SK-N-SH treated with all-trans-retinoic acid at 6 μM for 48 hours (cell line): ENCODE measurements at places on chromosomes 2 and 18.

GRCh38 chr18:36128907-36129299 is 237 bp downstream of the SLC39A6 start:
- ATAC-seq, result peak; percentile 37

DNA sequence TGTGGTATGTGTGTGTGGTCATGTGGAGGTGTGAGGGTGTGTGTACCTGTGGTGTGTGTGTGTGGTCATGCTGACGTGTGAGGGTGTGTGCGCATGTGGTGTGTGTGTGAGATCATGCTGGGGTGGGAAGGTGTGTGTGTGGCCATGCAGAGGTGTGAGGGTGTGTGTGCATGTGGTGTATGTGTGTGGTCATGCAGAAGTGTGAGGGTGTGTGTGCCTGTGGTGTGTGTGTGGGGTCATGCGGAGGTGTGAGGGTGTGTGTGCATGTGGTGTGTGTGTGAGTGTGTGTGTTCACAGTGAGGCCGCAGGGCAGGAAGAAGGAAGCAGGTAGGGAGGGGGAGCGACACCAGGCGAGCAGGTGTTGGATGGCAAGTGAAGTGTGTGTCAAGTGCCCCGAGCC is 259.0 kb downstream of the LOXHD1 start:
- ATAC-seq, result no peak

- no peak for ATAC-seq
Observed at GRCh38 chr2:101270700-101271259, 18.1 kb downstream of the CNOT11 start.

GRCh38 chr18:80201739-80202138 is 45.6 kb downstream of the PARD6G start:
- ATAC-seq, result no peak

GRCh38 chr2:223019987-223020717 is 31.8 kb upstream of the KCNE4 start:
- ATAC-seq, result no peak

GRCh38 chr2:207332480-207333212 is 166.9 kb upstream of the KLF7 start:
- no peak for ATAC-seq

DNA sequence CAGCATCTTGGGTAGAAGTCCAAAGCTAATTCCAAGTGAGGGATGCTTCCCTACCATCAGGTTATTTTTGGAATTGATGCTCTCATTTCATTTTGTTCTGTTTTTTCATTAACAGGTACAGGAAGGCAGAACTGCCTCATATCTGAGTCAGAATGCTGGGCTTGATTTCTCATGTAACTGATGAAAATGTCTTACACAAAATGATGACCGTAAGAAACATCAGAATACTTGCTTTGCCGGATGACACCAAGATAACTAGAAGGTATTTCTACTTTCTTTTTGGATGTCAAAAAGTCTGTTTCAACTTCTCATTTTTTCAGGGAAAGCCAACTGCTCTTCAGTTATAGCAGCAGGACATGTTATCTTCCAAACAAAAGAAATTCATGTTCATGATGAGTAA is 62.6 kb downstream of the ETAA1 start:
- ATAC-seq, result no peak

GRCh38 chr2:202032846-202033316 is 774 bp upstream of the FZD7 start:
- ATAC-seq, result peak; percentile 7

DNA sequence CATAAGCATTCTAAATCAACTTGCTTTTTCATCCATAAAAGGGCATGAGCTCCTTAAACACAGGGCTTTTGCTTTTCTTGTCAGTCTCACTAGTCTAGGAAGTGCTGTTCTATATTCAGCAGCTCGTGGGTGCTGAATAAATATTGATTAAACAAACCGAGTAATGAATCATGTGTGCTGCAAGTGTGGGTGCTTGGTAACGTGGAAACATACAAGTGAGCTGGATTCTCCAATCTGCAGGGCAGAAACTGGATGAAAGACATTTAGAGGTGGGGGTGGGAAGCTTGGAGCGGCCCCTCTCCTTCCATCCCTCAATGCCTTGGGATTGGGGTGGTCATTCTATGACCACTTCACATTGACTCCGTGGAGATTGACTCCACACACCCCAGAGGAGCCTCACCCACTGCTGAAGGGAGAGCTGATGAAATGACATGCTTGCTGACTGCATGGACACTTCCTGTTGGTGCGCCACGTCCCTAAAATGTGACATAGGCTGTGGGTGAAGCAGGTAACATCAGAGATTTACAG is 114.6 kb downstream of the DOCK10 start:
- ATAC-seq, result no peak

DNA sequence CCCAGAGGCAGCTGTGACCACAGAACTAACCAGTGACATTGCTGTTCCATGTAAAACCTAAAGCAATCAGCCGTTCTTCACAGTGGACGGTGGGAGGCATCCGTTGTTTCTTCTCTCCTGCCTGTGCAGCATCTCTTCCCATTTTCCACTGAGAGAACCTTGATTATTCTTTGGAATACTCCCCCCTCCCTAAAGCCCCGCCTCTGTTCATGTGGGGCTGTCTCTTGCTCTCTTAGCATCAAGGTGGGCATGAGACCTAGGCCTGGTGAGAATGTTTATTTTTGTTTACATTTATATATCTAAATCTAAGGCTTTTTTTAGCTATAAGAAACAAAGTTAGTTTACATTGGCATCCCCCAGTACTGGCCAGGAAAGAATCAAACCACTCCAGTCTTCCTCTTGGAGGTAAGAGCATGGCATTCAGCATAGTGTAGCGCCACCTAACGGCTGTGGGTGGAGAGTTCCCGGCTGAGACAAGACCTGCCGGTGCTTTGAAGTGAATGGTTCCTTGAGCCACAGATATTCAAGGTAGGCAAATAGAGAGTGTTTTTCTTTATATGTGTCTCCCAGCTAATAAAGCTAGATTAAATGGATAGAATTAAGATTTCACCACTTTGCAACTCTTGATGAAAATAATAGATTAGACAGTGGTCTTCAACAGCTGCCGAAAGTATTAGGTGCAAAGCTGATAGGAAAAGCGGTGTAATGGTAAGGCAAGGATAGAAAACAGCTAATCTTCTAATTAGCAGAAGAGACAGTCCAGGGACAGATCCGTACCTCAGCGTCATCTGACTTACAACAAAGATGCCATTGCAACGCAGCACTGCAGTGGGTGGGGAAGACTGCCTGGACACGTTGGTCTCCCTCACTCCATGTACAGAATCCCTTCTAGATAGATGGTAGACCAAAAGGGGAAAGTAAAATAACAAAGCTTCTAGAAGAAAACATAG is 219.6 kb upstream of the RAB12 start:
- ATAC-seq, result peak; percentile 90

DNA sequence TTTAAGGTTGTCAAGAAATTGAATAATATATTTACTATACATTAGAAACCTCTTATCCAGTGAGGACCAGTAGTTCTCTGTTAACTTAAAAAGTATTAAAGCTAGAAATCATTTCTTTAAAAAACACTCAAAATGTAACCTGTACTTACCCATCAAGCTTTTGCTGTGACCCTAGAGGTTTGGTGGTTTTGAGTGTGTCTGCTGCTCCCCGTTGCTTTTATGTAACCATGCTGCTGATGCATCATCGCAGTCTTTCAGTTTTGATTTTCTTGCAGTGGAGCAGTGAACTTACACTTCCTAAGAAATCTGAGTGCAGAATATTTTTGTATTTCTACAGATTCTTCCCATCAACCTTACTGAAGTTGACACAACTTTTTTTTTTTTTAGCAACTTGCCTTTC is 34.2 kb downstream of the MRPS9 start:
- no peak for ATAC-seq

DNA sequence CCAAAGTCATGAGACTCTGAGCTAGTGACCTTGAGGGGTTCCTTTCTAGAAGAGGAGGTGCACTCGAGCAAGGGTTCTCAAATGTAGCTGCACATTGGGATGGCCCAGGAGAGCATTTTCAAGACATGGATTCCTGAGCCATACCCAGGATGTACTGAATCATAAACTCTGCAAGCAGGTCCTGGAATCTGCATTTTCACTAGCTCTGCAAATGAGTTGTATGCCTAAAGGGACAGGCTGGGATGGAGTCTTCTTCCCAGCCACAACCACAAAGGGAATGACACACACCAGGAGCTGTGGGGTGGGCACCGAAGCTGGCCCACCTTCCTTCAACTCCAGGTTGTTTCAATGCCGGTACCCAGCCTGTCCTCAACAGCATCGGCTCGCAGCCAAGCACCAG is 90.6 kb downstream of the GALNT14 start:
- ATAC-seq, result no peak

GRCh38 chr2:238290091-238290509 is 1.7 kb upstream of the PER2 start:
- no peak for ATAC-seq

DNA sequence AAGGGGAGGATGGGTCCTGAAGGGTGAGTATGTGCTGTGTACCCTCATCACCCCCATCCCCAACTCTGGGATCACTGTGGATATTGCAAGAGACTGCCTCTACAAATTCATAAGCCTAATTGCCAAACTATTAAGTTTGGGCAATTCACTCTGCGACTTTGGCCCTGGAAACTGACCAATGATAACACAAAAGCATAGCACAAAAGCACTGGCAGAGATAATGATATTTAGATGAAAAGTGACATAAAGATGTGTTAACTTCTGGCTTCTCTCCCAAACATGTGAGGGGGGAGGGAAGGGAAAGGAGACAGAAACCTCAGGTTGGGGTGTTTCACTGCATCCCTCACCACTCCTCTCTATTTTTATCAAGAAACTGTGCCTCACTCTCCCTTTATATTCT is 150.3 kb downstream of the SATB2 start:
- no peak for ATAC-seq

DNA sequence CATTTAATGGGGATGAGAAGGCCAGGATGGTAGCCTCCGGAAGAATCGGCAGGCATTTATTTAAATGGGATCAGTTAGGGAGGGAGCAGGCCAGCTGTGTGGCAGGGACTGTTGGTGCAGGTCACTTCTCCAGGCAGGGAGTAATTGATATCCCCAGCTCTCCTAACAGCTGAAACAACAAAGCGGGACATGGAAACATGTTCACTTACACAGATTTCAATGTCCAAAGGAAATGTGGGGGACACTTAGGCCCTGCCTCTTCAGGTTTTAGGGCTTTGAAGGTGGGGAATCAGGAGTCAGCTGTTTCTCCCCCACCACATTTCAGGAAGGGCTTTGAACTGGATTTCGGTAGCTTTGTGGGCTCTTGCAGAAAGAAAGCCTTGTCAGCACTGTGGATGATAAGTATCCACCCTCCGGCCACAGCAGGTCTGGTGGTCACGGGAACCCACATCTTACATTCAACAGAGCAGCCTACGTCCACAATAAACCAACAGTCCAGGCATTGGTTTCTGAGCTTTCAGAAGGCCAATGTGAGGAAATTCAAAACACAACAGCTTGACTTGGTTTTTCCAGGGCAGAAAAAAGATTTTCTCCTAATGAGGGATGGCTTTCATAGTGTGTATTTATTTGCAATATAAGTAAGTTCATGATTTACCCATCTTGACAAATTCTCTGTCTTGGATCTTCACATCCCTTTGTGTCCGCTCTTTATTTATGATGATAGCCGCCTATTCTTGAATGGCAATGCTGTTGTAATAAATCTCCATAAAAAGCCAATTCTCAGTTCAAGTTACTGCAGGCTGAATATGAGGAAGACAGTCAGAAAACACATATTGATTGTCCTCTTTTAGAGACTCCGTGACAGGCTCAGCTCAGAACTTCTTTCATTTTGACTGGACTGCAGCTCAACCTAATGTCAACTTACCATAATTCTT is 96.6 kb upstream of the NRP2 start:
- no peak for ATAC-seq

DNA sequence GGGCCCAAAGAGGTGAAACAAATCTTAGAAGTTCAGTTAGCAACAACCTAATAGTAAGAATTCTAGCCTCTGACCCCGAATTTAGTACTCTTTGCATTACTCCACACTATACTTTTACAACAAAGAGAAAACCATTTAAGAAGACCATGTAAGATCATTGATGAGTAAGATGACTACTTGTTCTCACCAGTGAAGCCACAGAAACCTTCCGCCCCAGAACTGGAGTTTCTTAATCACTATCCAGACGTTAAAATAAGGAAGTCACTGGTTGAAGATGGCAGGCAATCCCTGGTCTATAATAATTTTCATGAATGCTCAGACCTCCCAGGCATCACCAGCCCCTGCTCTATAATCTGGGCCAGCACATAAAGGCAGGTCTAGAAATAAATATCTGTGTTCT is 95.0 kb downstream of the TMEM163 start:
- ATAC-seq, result no peak

- no peak for ATAC-seq
Observed at GRCh38 chr18:24127735-24128134, 11.1 kb upstream of the CABYR start.

- ATAC-seq, result no peak
Observed at GRCh38 chr2:70608373-70608772, 54.7 kb upstream of the TGFA start.

- no peak for ATAC-seq
Observed at GRCh38 chr2:1170241-1170640, 219.6 kb downstream of the SNTG2 start.

GRCh38 chr2:20150806-20151571 is 73.9 kb downstream of the SDC1 start:
- no peak; the same call in 2 of the 3 replicates for ATAC-seq

- no peak; the same call in 2 of the 3 replicates for ATAC-seq
Observed at GRCh38 chr18:23661735-23662308, 889 bp downstream of the ANKRD29 start.

- ATAC-seq, result no peak
Observed at GRCh38 chr18:47883771-47884413, 46.6 kb downstream of the SMAD2 start.

DNA sequence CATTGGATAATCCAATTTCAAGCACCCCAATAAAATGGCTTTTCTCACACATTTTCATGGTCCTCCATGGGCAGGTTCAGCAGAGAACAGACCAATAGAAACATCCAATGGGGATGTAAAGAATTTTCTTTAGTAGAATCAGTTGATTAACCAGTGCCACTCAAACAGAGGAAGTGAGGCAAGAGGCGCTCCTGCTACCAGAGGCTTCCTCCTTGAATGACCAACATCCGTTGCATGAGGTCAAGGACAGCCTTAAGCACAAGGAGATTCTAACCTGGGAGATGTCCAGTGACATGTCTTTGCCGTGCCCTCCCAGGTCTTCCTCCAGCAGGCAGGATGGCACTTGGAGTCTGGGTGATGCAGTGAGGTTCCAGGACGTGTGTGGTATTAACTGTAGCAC is 146.6 kb downstream of the PIEZO2 start:
- ATAC-seq, result no peak

- ATAC-seq, result no peak
Observed at GRCh38 chr2:232322560-232323327, 55.8 kb upstream of the ALPP start.
